Activated CD8-positive, alpha-beta memory T cell treated with anti-CD3 and anti-CD28 coated beads for 24 hours (primary cell): ENCODE measurements at places on chromosomes 7 and 10.

DNA sequence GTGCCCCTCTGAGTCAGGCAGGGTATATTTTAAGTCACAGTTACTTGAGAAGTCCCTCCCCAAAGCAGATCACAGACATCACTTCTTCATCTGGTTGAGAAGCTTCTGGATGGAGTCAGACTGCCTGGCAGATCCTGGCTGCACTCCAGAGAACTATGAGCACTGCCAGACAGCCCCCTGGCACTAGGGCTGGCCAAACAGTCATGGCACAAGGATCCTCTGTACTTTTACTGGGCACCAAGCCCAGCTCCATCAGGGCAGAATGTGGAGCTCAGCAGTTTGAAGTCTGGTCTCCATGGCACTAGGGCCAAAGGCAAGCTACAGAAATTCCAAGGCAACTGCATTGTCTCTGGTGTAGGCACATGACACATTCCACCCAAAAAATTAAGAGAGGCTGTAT lies 162.1 kb downstream of the NRG3 start:
- no peak for DNase-seq

- DNase-seq = no peak
These were observed 113.2 kb downstream of the NRBF2 start for GRCh38 chr10:63246356-63246755.

DNA sequence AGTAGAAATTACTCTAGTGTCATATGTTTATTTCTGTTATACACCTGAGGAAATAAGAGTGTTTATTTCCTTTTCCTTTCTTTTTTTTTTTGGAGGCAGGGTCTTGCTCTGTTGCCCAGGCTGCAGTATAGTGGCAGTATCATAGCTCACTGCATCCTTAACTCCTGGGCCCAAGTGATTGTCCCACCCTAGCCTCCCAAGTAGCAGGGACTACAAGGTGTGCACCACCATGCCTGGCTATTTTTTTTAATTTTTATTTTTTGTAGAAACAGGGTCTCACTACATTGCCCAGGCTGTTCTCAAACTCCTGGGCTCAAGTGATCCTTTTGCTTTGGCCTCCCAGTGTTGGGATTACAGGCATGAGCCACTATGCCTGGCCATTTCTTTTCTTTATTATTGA lies 37.8 kb downstream of the TBC1D12 start:
- DNase-seq = no peak

DNA sequence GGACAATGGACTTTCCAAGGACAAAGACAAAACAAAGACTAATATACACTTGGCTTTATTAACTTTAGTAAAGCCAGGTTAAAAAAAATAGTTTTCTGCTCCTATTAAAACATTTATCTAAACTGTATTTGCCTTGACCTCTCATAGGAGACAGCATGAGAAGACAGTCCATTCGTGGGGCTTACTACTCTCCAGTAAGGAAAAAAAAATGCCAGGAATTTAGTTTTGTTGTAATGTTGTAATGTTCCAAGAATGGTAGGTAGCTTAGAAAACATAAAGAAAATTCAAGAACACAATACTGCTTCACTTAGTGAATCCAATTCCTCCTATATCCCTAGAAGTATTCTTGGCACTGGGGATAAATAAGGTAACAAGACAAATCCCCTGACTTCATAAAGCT lies 81.7 kb downstream of the KMT2C start:
- DNase-seq = no peak

DNA sequence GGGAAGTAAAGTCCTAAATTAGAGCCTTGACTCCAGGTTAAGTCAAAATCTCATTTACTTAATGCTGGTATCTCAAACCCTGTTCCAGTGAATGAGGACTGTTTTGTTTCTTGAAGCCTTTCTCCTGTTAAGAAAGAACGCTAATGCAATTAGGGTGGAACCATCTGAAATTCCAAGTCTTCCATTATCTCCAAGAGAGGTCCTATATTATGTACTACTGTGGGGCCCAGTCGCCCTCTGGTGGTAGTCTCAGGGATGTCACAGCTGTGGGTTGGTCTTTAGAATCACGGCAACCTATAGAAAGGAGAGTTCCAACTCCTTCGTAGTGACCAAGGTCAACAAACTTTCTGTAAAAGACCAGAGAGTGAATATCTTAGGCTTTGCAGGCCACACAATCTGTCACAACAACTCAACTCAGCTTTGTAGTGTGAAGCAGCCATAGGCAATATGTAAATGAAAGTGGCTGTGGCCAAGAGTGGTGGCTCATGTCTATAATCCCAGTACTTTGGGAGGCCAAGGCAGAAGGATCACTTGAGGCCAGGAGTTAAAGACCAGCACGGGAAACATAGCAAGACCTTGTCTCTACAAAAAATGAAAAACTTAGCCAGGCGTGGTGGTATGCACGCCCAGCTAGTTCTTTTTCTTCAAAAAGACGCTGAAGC lies 9.3 kb downstream of the RPP38 start:
- peak; percentile 83 for DNase-seq

DNA sequence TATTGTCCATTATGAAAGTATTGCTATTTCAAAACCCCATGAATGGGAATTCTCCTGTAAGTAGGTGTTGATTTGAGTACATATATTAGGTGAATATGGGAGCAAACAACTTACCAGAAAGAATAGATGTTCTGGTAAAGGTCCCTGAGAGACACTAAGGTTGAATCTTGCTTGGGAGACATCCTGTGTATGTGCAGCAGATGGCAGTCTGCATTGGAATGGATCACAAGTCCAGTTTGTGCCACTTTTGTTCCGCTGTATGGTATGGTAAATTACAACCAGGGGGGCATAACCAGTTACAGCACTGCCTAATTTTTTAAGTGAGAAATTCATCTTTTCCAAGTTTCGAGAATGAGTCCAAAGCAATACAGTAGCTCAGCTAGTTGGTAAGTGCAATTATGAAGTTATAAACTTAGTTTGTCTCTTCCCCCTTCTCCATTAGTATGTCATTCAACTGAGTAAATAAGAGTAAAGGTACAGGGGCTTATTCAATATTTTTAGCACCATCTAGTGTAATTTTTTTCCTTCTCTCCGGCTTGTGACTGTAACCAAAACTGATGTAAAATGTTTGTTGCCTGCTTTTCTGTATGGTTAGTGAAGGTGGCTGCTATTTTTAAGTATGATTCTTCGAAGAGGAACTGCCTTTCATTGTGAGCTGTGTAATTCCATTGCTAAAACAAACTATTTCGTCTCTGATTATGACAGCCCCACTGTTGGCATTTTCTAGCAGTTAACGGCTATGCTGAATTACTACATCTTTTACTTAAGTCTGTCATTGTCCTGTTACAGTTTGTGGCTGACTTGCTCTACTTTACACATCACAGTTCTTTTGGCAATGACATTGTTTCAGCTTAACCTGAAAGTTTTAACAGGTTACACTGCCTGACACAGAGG lies 2.8 kb downstream of the MCU start:
- DNase-seq = no peak

GRCh38 chr10:17037910-17038309 lies 91.7 kb downstream of the CUBN start:
- DNase-seq = no peak

GRCh38 chr7:136869001-136869961 lies 829 bp downstream of the CHRM2 start:
- DNase-seq = no peak

DNA sequence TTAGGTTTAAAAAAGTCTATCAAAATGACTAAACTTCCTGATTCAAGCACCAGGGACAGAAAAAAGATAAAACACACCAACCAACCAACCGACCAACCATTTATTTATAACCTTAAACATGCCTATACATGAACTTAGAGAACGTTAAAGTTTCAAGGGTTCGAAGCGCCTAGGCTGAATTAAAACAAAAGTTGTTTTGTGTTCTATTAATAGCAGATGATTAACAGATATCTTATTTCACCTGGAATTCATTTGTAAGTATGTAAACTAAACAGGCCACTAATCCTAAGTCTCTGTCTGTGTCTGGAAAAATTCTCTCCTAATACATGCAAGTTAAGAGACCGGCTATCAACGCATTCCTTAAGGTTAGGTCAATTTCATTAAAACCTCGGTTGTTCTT lies 1.4 kb downstream of the BAIAP2L1 start:
- no peak for DNase-seq

GRCh38 chr10:30827531-30828120 lies 198.1 kb upstream of the LYZL2 start:
- no peak for DNase-seq

- no peak for DNase-seq
These were observed 2.7 kb downstream of the RHBDD2 start for GRCh38 chr7:75881436-75882095.

- DNase-seq = no peak
These were observed 2.1 kb downstream of the CAMK2G start for GRCh38 chr10:73872190-73872710.

- DNase-seq = no peak
These were observed 180.1 kb upstream of the MKLN1 start for GRCh38 chr7:131147604-131148003.

GRCh38 chr10:5575144-5575481 lies 50.4 kb downstream of the CALML3 start:
- DNase-seq = no peak

DNA sequence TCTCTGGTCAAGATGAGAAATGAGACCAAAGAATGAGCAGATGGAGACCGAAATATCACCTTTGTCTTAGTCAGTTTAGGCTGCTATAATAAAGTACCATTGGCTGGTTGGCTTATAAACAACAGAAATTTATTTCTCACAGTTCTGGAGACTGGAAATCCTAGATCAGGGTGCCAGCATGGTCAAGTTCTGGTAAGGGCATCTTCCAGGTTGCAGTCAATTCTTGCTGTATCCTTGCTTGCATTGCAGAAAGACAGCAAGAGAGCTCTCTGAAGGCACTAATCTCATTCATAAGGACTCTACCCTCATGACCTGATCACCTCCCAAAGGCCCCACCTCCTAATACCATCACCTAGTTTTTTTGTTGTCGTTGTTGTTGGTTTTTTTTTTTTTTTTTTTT lies 52.7 kb upstream of the MKLN1 start:
- no peak for DNase-seq

DNA sequence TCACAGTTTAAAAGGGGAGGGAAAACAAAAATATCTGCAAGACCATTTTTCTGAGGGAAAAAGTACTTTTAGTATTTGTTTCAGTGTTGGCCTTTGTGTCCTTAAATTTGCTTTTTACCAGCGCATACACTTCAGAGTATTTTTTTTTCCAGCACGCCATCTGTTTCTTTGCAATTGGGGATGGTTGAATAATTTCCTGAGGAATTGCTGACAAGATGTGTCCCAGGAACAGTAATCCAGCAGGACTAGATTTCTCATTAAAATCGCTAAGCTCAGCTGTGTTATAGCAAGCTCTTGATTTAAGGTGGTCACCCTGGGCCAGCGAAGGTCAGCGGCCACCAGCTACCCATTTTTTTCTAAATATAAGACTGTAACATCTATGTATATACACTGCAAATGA lies 156.9 kb upstream of the RHOBTB1 start:
- DNase-seq = no peak

- DNase-seq = no peak
These were observed 29.6 kb downstream of the FOXP2 start for GRCh38 chr7:114444196-114444595.
